ENCODE measurements at places on chromosomes 3 and 15.

DNA sequence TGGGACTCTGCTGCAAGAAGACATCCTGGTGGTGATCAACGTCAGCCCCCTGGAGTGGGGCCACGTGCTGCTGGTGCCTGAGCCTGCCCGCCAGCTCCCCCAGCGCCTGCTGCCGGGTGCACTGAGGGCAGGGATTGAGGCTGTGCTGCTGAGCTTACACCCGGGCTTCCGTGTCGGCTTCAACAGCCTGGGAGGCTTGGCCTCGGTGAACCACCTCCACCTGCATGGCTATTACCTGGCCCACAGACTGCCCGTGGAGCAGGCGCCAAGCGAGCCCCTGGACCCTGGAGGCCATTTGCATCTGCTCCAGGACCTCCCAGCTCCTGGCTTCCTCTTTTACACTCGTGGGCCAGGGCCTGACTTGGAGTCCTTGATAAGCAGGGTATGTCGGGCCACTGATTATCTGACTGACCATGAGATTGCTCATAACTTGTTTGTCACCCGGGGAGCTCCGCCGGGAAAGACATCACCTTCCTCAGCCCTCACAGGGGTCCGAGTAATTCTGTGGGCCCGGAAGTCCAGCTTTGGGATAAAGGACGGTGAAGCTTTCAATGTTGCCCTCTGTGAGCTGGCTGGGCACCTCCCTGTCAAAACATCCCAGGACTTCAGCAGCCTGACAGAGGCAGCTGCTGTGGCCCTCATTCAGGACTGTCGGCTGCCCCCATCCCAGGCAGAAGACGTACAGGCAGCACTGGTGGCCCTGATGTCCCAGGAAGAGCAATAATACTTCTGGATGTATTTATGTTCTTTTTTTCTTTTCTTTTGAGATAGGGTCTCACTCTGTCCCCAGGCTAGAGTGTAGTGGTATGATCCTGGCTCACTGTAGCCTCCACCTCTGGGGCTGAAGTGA lies 7.6 kb downstream of the GDPGP1 start:
- no peak for DNase-seq

DNA sequence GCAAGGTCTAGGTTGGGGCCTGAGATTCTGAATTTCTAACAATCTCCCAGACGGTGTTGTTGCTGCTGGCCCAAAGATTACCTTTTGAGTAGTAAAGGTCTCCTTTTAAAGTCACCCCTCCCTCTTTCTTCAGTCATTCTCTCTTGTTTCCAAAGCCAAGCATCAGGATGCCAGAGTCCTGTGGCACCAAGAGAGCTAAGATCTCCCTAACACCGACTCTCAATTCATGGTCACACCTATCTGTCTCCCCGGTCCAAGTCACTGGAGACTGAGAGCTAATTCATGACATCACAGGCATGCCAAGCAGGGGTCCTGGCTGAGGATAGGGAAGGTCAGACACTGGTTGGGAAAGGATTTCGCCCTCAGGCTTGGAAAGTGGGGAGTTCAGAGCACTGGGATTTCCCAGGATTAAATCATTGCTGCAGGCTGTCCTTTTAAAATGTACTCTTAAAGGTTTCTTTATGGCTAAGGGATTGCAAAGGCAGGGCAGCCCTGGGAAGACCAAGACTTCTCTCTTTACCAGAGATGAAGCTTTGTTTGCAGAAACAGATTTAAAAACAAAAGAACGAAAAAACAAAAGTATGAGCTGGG lies 7.3 kb downstream of the SHOX2 start:
- DNase-seq: no peak

GRCh38 chr3:140276703-140277102 lies 341.7 kb downstream of the CLSTN2 start:
- DNase-seq: no peak

- DNase-seq: no peak
Measured at GRCh38 chr3:50299929-50300680, 900 bp upstream of the HYAL3 start.

GRCh38 chr3:39896184-39896583 lies 86.8 kb downstream of the MYRIP start:
- no peak for DNase-seq

GRCh38 chr3:13025090-13025489 lies 48.1 kb downstream of the IQSEC1 start:
- no peak for DNase-seq

DNA sequence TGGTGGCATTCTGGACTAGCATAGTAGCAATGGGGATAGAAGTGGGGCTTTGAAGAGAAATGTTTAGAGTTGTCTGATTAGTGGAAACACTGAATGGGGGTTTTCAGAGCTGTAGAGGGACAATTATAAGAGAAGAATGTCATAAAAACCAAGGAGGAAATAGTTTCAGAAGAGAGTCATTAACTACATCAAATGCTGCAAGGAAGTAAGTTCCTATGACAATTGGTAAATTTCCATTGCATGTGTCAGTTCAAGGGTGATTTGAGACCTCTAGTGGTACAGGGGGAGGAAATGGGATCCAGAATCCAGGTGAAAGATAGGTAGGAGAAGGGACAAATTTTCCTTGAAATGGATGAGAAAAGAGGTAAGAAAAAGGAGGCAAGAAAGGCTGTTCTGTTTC lies 68.3 kb upstream of the TBC1D5 start:
- no peak for DNase-seq

- no peak for DNase-seq
Measured at GRCh38 chr15:62603742-62604141, 438.7 kb upstream of the C2CD4B start.

DNA sequence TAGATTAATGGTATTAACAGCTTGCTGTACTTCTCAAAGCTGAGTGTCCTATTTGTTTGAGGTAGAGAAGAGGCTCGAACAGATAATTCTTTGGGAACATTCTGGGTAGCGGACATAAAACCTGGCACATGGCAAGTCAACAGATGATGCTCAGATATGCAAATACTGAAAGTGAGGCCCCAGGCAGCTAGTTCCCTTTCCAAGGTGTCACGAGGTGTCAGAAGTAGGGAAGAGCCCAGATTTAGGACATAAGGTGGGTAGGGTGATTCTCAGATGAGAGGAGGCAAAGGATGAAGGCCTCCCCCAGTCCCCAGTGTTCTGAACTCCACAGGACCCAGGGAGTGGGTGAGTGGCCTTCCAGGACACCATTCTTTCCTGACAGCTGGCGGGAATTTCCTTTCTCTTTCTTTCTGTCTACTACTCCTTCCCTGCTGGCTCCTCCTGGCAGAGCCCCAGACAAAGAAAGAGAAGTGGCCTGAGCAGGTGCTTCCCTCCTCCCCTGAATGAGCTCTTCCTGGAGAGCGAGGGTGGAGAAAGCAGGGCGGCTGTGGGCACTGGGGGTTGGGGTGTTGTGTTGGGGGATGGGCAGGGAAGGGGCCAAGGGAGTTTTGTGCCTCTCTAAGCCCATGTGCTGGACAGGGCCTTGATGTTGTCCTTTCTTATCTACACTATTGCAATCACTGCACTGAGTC lies 87.5 kb downstream of the CORO2B start:
- DNase-seq: no peak

- no peak for DNase-seq
Measured at GRCh38 chr3:107218864-107219269, 158.4 kb upstream of the CCDC54 start.

- DNase-seq: no peak
Measured at GRCh38 chr3:14457999-14458398, 55.6 kb downstream of the SLC6A6 start.

DNA sequence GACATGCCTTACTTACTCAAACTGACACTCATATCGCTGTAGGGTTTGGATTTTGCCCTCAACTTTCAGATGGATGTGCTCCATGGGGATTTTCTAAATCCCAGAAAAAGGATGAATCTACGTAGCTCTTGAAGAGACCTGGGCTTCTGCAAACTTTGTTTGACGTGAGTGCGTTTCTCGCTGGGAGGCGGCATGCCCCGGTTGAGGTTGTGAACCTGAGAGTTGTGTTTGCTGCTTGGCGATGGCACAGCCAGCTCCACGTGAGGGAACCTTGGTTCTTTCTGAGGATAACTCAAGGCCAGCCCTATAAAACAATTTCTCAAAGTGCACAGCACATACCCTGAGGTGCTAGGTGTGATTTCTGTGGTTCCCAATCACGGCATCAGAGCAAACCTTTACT lies 209.5 kb downstream of the ADAMTS17 start:
- DNase-seq: no peak

DNA sequence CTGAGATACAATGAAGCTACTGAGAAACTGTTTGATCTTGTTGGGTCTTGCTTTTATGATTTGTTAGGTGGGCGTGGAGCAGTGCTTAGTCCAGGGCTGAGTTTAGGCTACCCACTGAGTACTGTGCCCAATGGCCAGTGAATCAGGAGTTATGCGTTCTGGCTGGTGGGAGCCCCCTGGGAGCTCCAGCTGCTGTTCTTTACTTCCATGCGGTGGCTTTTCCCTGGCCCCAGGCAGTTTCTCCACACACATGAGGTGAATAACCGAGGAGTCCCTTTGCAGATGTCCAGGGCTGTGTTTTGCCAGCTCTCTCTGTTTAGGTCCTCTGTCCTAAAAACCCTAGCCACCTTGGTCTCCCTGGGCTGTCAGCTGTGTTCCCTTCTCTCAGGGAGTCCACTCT lies 106.5 kb downstream of the KLF13 start:
- DNase-seq: no peak

- no peak for DNase-seq
Measured at GRCh38 chr15:25946241-25946805, 83.2 kb upstream of the ATP10A start.

GRCh38 chr3:115301364-115301860 lies 154.3 kb upstream of the ZBTB20 start:
- DNase-seq: no peak

DNA sequence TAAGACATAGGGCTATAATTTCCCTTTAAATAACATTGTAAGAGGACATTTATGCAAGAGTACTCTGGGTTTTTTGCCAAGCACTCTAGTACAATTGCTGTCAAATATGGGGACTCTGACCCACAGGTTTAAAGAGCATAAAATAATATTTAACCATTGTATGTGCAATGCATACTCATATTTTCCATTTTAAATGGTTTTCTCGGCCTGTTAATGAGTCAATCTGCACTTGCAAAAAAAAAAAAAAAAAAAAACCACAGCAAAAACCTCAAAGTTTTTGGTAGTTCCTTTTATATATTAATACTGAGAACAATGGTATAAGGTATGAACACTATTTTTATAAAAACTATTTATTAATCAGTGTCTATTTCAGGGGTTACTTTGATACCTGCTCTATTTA lies 304.0 kb upstream of the CBLB start:
- DNase-seq: no peak

DNA sequence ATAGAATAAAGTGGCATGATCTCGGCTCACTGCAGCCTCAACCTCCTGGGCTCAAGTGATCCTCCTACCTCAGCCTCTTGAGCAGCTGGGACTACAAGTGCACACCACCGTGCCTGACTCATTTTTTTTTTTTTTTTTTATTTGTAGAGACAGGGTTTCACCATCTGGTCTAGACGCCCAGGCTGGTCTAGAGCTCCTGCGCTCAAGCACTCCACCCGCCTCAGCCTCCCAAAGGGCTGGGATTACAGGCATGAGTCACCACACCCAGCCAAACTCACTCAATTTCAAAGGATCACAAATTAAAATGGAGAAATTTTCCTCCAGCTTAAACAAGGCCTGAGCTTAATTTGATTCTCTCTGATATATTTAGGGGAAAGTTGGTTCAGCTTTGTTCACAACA lies 27.3 kb upstream of the NMB start:
- no peak for DNase-seq

DNA sequence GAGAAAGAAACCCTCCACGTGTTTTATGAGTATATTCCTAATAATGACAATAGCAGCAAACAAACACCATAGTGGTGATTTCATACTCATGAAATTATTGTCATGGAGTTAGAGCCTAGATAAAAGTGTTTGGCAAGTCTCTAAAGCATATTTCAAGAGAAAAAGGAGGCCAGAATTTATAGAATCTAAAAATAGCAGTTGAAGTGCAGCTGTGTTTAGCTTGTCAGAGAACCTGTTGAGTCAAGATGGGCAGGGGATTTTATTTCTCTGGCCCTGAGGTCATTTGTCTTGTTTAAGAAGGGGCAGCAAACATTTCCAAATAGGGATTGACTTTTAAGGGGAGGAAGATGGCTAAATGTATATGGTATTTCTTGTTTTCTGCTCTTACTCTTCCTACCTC lies 279.6 kb upstream of the CTDSPL start:
- DNase-seq: no peak

DNA sequence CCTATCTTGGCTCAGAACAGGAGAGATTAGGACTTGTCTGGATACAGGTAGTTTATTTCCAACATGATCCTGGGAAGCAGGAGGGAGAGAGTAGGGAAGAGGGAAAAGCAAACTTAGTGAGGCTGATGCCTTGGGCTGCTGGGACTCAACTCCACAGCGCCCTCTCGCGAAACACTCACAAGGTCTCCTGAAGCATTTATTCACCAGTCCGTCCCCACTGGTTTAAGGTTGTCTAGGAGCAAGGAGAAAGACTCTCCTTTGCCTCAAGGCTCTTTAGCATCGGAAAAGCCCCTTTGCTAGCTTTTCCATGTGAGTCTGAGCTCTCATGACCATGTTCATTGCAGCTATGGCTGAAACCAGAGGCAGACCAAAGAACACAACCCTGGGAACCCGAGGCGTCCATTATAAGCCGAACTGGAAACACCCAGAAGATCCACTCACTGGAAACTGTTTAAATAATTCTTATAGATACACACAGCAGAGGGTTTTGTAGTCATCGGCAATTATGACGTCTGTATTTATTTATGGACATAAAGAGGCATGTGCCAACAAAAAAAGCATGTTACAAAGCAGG lies 244.5 kb downstream of the CD47 start:
- no peak for DNase-seq

DNA sequence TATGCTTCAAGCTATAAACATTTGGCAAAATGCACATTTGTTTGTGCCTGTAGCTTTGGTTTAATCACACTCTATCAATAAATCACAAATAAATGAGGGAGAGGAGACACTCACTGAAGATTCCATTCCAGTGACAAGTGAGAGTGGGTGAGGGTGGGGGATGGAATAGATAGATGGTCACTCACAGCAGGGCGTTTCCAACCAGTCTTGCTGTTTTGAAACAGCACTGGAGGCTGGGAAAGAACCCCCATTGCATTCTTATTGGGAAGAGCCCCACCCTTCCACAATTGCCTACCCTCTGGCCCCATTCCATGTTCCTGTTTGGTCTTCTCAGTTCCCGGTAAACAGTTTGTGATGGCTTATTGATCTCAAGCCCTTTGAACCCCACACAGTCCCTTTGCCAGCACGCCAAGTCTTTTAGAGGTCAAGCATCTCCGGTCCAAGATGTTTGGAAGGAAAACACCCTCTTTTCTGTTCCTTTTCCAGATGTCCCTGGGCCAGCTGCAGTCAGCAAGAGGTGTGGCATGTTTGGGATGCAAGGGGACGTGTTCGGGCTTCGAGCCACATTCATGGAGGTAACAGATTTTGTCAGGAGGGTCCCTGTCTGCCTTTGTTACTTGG lies 30.7 kb downstream of the LMCD1 start:
- DNase-seq: no peak
